ENCODE measurements at places on chromosomes 6 and 20.

DNA sequence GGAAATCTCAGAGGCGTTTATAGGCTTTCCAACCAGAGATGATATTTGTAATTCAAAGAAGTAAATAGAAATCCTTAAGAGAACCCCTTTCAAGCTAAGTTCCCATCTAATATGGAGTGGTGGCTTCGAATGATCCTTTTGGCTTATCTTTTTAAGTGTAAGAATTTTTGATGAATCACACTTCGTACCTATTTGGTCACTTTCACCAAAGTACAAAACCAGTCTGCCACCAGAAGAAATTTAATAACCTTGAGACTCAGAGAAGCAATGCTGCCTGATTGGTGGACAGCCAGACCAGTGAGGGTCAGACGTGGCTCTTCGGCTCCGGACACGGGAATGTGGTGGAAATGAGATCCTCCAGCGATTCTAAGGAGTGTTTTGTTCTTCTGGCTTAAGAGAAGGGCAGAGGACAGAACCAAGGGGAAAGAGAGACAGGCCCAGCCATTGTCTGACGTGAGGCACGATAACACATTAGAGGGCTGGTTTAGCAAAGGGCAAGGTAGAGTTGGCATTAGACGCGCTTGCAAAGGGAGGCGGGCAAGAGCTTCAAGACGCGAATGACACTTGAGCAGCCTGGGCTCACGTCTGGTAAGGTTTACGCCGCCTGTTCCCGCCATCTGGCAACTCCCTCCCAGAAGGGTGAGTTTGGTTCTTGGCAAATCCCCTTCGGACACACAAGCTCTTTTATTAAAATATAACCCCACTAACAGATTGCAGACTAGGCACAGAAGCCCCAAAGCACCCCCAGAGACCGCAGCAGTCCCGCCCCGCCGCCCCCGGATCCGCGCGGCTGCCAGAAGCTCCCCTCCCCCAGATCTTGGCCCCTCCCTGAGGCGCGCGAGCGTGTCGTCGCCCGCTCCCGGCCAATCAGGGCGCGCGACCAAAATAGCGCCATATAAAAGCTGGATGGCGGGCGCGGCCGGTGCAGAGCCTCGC lies 50.0 kb upstream of the EZR start:
- DNase-seq = peak; percentile 79

DNA sequence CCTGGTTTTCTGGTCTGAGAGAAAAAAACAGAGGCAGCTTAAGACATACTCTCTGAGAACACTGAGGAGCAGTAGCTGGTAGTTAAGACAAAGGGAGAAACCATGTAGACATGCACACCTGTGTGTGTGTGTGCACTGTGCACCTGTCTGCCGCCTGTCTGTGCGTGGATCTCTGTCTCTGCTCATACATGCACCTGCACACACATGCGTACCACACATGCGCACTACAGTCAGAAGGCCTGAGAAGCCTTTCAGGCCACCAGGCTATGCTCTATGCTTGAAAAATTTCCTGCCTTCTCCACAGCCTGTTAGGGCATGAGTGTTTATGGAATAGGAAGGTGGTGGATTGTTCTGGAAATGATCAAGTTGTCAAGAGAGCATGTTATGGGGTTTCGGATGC lies 103.5 kb downstream of the CDH4 start:
- no peak for DNase-seq

DNA sequence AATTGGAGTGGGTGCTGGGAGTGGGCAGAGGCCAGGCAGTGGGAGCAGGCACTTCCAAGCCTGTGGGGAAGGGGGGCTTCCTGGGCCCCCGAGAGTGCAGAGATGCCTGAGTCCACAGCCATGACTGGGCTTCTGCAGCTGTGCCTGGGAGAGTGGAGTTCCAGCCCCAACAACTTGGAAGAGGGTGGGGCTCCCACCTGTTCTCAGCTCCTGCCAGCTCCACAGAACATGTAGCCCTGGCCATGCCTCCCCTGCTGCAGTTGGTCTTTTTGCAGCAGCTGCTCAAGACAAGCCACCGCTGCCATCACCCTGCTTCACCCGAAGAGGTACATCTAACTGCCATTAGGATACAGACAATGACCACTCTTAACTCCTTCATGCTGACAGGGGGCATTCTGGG lies 1092.3 kb downstream of the KHDRBS2 start:
- DNase-seq = no peak

DNA sequence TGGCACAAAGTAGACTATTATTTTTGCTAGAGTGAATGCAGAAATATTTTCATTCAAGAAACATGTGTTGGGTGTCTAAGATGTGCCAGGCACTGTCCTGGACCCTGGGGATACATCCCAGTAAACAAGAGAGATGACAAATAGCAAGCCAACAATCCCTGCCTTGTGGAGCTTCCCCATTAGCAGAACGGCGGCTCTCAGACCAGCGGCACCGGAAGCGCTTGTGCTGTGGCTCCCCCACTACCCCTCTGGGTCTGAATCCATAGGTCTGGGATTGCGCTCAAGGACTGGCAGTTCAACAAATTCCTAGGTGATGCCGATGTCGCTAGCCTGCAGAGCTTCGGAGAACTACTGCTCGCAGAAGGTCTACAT lies 98.5 kb upstream of the AGPAT4 start:
- DNase-seq = no peak

- no peak for DNase-seq
Measured at GRCh38 chr6:79461205-79461604, 76.0 kb downstream of the LCA5 start.

DNA sequence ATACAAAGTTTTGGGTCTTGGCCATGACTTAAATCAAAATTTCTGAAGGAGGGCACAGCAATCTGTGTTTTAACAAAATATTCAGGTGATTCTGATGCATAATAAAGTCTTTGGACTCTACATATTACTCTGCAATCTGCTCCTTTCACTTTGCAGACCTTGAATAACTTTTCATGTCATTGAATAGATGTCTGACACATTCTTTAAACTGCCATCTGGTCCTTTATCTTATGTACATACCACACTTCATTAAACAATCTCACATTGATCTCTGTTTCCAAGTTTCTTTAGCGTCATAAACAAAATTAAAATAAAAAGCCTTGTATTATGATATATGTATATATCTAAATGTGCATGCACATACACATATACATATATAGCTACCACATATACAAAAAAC lies 831.2 kb downstream of the MAFB start:
- no peak for DNase-seq

DNA sequence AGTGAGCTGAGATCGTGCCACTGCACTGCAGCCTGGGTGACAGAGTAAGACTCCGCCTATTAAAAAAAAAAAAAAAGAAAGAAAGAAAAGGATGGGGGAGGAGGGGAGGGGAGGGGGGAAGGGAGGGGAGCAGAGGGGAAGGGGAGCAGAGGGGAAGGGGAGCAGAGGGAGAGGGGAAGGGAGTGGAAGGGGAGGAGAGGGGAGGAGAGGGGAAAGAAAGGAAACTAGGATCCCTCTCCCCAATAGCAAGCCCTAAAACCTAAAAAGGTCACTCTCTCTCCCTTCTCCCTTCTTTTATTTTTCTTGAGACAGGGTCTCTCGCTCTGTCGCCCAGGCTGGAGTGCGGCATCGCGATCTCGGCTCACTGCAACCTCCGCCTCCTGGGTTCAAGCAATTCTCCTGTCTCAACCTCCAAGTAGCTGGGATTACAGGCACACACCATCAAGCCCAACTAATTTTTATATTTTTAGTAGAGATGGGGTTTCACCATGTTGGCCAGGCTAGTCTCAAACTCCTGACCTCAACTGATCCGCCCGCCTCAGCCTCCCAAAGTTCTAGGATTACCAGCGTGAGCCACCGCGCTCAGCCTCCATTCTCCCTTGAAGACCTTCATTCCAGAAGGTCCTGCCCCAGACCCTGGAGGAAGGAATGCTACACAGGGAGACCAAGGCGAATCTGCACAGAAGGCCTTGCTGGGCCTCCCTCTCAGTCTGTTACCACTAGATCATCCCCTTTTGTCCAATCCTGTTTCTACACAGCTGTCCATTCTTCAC lies 45.8 kb upstream of the PIM1 start:
- DNase-seq = no peak

DNA sequence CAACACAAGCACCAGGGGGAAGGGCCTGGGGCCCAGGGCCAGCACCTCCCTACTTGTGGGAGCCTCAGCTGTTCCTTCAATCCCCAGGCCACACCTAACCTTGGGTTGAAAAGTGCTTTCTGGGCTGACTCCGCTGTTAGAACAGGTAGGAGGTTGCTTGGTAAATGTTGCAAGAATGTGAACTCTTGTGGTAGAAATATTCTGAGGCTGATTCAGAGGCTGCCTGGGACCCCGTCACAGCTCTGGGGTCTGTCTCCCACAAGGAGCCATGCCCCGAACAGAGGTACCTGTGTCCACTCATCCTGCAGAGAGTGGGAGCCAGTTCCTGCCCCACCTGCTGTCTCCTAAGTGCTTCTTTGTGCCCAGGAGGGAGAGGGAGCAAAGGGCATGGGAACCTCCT lies 14.4 kb upstream of the MAS1L start:
- no peak for DNase-seq

GRCh38 chr20:35246723-35247122 lies 20.2 kb downstream of the MMP24 start:
- no peak for DNase-seq

GRCh38 chr6:169489563-169490245 lies 212.1 kb downstream of the WDR27 start:
- no peak for DNase-seq

DNA sequence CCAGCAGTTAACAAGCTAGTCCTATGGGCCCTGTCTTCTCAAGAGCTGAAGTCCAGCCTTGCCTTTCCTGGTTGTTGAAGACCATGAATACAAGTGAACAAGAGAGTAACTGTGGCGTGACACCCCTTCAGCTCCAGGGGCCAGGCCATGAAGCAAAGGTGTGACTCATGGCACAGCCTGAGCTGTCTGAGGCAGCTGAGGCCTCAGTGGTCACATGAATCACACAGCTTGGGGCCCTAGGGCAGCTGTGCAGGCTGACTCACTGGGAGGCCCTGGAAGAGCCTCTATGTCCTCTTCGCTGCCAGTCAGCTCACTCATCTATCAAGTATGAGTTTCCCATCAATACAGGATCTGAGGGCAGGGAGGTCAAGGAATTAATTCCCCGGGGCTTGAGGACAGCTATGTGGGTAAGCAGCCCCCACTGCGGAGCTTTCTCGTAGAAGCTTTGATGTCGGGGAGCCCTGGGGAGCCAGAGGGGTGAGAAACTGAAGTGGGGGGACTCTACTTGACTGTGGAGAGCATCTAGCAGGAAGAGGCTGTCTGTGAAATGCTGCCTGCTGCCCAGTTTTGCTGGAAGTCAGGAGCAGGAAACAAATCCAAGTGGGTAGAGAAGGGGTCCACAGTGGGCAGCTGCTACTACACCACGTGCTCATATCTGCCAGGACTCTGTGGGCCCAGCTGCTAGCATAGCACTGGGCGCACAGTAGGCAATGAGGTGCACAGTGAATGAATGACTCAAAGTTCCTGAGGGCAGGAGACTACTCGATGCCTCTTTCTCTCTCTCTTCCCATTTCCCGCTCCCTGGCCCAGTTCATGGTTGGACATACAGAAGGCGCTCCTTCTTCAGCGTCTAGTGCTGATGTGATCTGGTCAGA lies 13.7 kb upstream of the FAM83C start:
- DNase-seq = peak; percentile 32

GRCh38 chr20:63008541-63009044 lies 1.8 kb upstream of the BHLHE23 start:
- DNase-seq = no peak

DNA sequence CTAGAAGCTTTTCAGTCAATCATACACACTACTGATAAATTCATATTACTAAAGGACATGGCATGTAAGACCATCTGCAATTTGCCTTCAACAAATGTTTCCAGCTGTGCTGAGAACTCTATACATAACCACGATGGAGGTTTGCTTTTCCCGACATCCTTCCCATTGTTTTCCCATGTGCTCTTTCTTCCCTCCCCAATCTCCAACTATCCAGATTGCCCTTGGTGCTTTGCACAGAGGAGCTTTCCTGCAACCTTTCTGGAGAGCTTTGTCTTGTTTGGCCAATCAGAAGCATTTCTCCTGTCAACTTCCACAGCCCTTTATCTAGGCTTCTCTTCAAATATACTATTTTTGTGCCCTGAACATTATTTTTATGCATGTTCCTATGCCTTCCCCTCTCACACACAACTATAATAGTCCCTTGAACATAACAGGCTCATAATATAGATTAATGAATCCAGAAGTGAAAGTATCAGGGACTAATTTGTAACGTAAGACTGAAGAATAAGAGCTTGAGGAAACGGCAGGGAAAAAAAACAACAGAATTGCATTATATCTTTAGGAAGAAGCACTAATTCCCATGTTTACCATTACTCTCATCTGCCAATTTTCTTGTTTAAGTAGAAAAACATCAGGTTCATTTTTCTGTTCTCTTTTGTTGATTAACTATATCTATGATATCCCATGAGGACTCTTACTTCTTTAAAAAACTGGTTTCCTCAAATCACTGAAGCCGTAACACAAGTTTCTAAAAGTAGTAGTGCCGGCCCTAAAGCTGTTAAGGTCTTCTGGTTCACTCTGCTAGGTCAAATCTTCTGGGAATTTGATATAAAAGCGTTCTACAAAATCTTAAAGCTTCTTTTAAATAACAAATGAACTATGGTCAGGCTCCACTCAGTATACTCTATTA lies 20.1 kb downstream of the SMLR1 start:
- no peak for DNase-seq

DNA sequence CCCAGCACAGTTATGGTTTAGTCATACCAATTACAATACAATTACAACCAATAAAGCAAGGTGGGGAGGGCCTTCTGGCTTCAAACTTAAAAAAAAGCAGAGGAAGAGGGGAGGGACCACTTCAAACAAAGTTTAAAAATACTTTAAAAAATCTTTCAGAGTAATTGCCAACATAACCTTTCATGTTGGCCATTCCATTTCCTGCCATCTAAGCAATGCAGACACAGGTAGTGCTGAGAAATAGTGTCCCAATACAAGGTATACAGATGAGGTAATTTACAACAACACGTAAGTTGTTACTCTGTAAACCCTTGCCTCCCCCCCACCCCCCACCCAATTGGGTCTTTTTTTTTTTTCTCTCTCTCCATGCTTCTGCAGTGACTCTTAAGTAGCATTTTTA lies 18.8 kb upstream of the TBC1D20 start:
- no peak for DNase-seq

DNA sequence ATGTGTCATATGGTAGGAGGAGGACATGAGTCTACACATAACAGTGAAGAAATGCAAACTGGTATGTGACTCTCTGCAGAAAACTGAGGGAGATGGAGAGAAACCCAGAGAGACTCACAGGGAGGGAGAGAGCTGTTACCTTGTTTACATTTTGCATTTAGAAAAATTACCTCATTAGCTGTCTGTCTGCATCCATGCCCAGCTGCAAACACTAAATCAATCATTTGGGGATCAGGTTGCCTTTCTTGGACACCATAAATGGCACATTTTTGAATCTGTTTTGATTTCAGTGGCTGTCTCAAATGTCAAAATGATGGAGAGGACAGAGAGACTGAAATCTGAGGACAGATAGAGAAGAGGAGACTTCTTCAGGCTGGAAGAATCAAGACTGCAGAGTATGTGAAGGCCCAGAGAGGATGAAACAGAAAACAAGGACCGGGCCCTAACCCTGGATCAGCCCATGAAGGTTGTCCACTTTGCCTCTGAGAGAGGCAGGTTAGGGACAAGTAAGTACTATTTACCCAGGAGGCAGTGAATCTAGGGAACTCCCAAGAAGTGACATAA lies 92.2 kb downstream of the UNC5CL start:
- DNase-seq = no peak

Measured in omental fat pad (tissue), 4 donors.